ENCODE measurements at places on chromosomes 2 and 18.

- no peak for DNase-seq
Observed at GRCh38 chr2:207987025-207987716, 38.2 kb downstream of the PLEKHM3 start.

GRCh38 chr2:240581811-240582210 is 4.7 kb upstream of the CAPN10 start:
- no peak for DNase-seq

DNA sequence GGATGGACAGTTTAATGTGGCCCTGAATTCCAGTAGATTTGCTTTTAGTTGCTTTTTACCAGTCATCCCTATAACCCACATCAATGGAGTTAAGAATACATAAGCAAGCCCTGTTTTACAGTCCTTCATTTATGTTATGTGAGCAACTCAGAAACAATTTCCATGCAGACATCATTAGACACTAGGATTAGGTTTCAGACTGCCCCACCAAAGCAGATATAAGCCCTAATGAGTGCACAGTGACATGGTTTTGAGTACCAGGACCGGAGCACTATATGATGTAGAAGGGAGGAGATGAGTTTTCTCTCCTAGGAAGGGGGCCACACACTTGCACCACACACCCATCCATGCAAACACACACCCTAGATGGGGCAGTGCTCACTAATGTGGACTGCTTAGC is 15.5 kb downstream of the KCNS3 start:
- DNase-seq, result no peak

DNA sequence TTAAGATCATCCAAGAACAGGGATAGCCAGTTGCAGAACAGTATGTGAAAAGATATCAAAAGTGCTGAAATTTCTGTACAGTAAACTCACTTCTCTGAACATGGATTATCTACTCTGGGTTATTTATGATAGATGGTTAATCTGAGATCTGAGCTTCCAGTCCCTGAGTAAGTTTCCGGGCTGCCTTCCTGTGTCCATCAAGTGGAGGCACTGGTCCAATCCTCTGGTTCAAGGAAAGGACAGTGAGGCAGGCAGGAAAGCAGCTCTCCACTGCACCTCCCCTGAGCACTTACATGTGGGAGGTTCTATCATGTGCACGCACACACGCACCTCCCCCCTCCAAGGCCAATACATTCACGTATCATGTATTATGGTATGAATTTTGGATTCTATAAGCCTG is 32.5 kb downstream of the GPR45 start:
- DNase-seq, result no peak

DNA sequence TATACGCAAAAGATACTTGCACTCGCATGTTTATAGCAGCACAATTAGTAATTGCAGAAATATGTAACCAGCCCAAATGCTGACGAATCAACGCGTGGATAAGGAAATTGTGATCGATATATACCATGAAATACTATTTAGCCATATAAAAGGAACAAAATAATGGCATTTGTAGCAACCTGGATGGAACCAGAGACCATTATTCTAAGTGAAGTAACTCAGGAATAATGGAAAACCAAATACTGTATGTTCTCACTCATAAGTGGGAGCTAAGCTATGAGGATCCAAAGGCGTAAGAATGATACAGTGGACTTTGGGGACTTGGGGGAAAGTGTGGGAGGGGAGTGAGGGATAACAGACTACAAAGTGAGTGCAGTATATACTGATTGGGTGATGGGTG is 1008.0 kb upstream of the CRIM1 start:
- no peak for DNase-seq

DNA sequence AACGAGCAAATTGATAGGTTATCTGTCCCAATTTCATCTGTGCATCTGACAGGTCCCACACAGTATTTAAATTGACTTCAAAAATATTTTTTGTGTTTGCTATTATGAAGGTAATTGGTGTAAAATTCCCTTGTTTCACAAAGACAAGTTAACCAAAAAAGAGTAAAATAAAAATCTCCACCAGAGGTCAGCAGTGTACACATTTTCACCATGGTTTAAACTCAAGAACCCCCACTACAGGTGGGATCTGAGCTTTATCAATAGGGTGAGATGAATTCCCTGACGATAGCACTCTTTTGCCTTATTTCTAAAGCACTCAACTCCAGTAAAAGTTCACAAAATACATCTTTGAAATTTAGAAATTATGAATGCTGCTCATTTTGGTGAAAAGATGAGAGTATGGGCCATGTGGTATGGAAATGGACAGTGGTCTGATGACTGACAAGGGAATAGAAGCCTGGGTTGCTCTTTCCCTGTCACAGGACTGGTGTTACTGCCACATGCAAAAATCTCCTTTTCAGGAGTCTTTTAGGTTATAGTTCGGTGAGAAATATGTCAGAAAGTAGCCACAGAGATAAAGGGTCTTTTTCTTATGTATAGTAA is 68.0 kb downstream of the SERPINB8 start:
- DNase-seq, result no peak

GRCh38 chr2:27407798-27408491 is 1.4 kb downstream of the PPM1G start:
- no peak for DNase-seq

GRCh38 chr2:121217627-121218026 is 67.4 kb downstream of the TFCP2L1 start:
- no peak for DNase-seq

- DNase-seq, result no peak
Observed at GRCh38 chr18:59607471-59607870, 89.8 kb downstream of the CCBE1 start.

- no peak for DNase-seq
Observed at GRCh38 chr2:167853717-167854116, 393.7 kb downstream of the STK39 start.

DNA sequence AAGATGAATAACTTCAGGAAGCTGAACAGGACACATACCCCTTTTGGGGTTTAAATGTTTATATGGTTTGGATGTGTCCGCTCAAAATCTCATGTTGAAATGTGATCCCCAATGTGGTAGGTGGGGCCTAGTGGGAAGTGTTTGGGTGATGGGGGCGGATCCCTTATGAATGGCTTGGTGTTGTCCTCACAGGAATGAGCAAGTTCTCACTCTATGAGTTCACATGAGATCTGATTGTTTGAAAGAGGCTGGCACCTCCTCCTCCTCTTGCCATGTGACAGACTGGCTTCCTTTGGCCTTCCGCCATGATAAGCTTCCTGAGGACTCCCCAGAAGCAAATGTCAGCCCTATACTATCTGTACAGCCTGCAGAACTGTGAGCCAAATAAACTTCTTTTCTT is 88.6 kb upstream of the ZNF532 start:
- no peak for DNase-seq

DNA sequence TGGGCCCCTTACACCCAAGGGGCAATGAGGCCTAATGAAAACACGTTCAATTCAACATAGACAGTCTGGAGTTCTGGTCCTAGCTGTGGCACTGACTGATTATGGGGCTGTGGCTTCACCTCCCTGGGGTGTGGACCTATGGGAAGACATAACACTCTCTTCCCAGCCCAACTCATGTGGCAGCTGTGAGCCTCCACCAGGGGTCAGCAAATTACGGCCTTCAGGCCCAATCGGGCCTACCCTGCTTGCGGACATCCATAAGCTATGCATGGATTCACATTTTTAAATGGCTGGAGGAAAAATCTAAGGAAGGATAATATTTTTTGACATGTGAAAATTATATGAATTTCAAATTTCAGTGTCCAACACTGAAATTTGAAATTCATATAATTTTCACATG is 101.3 kb downstream of the LOXHD1 start:
- DNase-seq, result peak; percentile 5

DNA sequence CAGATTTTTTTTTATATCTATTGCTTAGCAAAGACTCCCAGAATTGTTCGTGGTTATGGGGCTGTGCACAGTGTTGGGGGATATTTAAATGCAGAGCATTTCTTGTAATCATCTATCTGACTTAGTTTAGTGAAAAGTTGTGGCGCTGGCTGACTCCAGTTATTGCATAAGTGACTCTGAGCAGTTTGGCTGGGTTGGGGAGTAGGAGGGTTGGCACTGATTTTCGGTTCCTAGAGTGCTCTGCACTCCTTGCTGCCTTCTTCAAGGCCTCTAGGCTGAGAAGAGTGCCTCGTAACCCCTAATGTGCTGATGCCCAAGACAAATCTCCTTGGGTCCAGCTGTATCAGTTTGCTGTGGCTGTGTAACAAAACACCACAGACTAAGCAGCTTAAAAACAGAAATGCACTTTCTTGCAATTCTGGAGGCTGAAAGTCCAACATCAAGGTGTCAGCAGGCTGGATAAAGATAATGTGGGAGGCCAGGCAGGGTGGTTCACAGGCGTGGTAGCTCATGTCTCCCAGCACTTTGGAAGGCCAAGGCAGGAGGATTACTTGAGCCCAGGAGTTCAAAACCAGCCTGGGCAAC is 6.5 kb upstream of the IMPA2 start:
- no peak for DNase-seq

GRCh38 chr2:169818241-169818640 is 6.5 kb downstream of the METTL5 start:
- no peak for DNase-seq

DNA sequence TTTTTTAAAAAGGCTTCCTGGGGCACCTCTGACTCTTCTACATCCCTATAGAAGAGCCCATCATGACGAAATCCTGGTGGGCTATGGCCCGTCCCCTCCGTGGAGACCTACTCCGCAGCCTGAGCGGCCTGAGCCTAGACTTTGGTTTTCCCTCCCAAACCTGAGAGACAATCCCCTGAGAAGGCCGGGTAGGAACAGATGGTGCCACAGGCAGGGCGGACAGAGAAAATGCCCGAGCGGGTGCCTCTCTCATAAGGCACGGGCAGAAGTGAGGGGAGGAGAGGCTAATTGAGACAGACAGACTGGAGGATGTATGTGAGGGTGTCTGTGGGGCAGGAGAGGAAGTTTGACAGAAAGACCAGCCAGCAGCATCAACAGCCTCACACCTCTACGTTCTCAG is 20.2 kb upstream of the SFXN5 start:
- no peak for DNase-seq

All from GDM1 (cell line).